ENCODE measurements at places on chromosomes 2 and 18.
A peak's percentile ranks its signal among the peaks of the same experiment; 100 is the strongest.

GRCh38 chr2:127039387-127040031 lies 67.4 kb downstream of the BIN1 start:
- DNase-seq: no peak

DNA sequence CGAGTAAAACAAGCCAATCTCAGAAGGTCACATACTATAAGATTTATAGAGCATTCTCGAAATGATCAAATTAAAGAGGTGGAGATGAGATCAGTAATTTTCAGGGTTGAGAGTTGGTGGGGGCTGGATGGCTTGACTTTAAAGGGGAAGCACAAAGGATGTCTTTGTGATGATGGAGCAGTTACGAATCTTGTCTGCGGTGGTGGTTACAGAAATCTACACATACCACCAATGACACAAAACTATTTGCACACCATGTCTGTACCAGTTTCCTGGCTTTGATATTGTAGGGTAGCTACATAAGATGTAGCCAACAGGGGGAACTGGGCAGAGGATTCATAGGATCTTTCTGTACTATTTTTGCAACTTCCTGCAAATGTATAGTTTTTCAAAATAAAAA lies 190.6 kb upstream of the SMIM21 start:
- DNase-seq: no peak

DNA sequence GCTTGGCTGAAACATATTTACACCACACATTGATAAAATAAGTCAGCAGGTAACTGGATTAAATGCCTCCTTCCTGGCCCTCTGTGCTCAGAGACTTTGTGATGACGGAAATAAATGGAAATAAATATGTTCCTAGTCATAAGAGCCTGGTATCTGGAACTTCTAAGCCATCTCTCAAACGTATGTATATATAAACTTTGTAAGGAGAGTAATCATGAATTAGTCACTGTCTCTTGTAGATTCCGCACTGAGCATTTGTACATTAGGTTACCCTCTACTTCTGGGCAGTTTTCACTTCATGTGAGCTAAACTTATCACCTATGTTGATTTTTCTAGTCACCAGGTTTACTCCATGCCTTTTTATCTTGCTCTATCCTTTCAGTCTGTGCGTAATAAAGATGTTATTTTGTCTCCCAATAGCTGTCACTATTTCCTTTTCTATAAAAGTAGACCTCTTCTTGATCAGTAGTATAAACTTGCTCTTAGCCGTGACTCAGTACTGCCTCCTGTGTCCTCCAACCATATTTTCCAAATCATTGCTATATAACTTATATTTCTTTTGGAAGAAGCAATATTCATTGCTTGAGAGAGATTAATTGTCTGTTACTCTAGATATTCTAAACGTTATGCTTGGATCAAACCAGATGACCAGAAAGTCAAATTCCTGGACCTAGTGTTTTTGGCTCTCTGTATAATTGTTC lies 53.2 kb downstream of the FEZ2 start:
- DNase-seq: peak; percentile 57

DNA sequence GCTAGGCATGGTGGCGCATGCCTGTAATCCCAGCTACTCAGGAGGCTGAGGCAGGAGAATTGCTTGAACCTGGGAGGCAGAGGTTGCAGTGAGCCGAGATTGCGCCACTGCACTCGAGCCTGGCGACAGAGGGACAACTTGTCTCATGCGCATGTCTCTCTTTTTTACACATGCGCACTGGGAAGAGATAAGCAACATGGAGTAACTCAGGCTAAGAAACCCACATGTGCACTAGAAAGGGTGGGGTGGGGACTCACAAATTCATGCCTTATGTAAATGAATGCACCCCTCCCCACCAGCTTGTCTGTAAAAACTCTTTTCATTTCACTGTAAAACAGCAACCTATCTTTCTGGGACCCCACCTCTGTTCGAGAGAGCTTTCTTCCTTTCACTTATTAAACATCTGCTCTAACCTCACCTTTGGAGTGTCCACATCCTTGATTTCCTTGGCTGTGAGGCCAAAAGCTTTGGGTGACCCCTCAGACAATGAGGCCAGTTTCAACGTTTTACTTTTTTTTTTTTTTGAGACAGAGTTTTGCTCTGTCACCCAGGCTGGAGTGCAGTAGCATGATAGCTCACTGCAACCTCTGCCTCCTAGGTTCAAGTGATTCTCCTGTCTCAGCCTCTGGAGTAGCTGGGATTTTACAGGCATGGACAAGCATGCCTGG lies 91.6 kb upstream of the RMP24 start:
- no peak for DNase-seq

DNA sequence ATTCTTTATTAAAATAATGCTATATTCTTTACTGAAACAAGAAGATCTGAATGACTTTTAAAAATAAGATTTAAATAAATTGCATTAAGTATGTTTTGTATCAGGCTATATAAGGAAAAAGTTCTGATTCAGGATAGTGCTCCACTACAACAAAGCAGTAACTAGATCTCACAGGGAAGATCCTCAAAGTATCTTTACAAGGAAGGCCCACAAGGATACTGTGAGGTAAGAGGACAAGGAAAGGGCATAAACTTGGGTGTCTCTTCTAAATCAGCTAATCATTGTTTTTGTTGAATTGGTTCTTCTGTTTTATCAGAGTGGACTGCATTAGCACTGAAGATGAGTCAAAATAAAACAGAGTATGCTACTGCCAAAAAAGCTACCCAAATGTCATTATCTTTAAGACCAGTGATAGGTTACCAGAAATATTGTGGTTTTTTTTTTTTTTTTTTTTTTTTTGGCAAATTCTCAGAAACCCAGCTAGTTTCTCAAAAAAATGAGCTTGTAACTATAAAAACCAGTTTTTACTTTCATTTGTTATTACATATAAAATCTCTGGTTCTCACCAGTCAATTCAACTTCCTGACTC lies 160.9 kb downstream of the BAZ2B start:
- no peak for DNase-seq

DNA sequence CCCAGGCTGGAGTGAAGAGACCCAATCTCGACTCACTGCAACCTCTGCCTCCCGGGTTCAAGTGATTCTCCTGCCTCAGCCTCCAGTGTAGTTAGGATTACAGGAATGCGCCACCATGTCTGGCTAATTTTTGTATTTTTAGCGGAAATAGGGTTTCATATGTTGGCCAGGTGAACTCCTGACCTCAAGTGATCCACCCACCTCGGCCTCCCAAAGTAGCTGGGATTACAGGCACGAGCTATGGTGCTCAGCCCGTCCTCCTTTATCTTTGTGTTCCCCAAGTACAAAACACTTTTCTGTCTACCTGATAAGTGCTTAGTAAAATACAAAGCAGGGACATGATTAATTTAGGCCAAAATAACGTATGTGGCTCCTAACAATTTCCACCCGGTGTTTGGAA lies 91.2 kb upstream of the STK17B start:
- no peak for DNase-seq

Data from HCEC 1CT (cell line).